GM18507 (cell line): ENCODE measurements at places on chromosomes 1 and 21.

- no peak for DNase-seq
These were observed 3.3 kb downstream of the UAP1 start for GRCh38 chr1:162564762-162565218.

- DNase-seq = no peak
These were observed 456.9 kb upstream of the LRRC7 start for GRCh38 chr1:69110851-69111250.

DNA sequence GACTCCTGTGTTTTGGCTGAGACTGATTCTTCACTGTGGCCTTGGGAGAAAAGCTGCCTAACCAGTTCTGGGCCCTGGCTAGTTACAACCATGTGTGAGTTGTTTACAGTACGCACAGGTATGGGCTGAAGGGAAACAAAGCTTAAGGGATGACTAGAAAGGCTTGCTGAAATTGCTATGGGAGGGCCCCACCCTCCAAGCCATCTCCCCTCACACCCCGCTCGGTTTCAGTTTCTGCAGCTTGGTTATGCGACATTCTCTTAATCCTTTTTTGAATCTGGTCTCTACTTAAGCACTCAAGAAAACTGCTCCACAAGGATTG is 43.1 kb downstream of the PBX1 start:
- DNase-seq = no peak

DNA sequence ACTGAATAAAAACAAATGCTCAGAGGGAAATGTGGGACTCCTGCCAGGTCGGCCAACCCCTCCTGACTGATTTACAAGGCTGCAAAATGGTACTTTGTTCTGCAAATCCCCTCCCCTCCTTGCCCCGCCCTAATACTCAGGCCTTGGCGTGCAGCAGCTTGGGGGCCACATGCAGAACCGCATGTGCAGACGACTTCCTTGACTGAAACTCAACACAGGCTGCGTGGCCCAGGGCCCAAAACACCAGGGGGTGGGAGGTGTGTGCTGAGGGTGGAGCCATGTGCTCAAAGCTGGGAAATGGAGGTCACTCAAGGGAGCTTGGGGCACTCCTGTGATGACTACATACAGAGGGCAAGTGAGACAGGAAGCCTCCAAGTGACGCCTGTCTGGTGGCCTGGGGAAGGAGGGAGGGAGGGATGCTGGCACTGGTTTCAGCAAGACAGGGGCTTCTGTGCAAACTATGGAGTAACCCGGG is 87.2 kb downstream of the MRPL37 start:
- no peak for DNase-seq
